ENCODE measurements at places on chromosomes 2 and 18.

DNA sequence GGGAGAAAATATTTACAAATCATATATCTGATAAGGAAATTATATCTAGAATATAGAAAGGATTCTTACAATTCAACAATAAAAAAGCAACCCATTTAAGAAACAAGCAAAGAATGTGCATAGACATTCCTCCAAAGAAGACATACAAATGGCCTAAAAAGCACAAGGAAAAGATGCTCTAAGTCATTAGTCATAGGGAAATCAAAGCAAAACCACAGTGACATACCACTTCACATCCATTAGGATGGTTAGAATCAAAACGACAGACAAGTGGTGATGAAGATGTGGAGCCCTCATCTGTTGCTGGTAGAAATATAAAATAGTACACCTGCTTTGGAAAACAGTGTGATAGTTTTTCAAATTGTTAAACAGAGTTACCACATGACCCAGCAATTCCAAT is 48.2 kb downstream of the MAPRE2 start:
- DNase-seq = no peak

DNA sequence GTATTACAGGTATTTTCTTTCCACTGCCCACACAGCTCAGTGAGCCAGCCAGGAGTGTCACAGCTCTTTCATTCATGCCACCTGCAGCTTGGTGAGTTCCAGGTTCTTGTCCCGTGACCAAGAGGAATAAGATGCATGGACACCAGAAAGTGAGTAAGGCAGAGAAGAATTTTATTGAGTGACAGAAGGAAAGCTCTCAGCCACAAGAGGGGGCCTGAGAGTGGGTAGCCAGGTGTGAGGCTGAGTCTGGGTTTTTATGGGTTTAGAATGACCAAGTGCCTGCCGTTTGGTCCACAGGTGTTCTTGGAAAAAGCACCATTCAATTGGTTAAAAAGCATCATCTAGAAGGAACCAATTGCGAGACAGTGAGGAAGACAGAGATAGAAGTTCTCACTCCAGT is 1097.1 kb upstream of the SLC39A10 start:
- no peak for DNase-seq

DNA sequence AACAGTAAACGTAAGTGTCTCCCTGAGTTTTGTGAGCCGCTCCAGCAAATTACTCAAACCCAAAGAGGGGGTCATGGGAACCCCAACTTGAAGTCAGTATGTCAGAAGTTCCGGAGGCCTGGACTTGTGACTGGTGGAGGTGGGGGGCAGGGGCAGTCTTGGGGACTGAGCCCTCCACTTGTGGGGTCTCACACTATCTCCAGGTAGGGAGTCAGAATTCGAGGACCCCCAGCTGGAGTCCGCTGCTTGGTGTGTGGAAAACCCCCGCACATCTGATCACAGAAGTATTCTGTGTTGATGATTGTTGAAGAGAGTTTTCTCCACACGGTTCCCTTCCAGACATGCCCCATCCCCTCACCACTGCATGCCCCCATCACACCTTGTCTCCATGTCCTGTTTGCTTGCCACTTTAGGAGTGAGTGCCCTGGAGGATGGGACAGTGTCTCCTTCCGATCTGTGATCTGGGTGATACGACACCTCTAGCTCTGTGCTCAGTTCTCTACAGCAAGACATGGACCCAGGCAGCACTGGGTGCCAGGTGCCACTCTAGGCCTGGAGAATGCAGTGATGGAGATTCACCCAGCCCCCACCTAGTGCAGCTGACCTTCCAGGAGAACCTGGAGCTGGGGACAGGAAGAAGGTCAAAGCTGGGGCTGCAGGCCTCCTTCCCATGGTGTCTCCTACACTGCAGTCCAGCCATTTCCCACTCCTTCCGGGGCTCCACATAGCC is 85.6 kb downstream of the TFCP2L1 start:
- no peak for DNase-seq

DNA sequence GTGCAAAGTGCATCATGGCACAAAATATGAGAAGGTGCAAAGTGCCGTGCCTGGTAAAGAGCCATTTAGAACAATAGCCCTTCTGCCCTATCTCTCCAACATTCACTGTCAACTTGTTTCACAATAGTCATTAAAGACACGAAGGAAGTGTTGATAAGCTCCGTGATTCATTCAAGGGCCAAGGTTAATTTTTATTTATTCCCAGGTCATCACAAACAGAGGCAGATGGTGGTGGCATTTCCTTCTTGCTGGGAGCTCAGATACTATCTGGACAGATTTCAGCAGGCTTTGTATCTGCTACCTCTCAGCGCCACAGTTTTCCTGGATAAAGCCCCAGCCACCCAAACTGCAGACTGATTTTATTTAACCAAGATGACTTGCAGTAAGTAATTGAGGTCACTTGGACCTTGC is 309.3 kb downstream of the ZNF521 start:
- no peak for DNase-seq

GRCh38 chr2:105556366-105556765 is 157.5 kb upstream of the FHL2 start:
- no peak for DNase-seq

- no peak for DNase-seq
Measured at GRCh38 chr18:51234117-51235008, 36.9 kb upstream of the MEX3C start.

DNA sequence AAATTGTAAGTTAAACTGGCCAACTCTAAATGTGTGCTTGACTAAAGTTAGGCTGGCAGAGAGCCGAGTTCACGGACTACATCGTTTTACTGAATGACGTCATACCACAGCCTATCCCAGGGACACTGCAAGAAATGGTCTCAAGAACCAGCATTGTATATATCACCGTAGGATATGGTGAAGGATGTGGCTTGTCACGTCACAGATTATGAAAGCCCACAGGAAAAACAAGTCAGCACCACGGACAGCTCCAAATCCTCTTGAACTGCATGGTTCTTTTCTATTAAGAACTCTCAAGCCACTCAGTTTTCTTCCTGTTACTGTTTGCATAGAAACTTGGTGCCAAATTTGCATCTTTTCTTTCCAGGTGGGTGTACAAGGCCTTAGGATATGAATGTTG is 85.1 kb upstream of the ACAA2 start:
- DNase-seq = no peak

GRCh38 chr2:11332596-11332995 is 11.8 kb downstream of the ROCK2 start:
- no peak for DNase-seq

GRCh38 chr2:132419941-132420340 is 3.3 kb downstream of the GPR39 start:
- no peak for DNase-seq
